ENCODE measurements at places on chromosomes 11 and 22.

DNA sequence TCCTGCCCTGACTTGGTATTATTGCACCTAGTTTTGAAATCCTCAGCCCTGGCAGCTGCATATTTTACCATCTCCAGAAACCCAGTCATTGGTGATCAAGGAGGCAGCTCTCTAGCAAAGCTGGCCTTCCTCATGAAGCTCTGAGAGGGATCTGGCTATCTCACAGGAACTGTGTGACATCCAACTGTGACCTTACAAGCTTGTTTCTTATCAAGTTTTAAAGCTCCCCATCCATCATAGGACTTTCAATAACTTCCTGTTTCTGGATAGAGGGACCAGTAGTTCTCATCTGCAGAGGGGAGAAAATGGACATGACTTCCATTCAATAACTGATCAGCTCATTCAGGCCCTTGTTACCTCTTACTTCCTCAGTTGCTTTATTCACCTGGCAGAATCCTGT lies 18.2 kb downstream of the CALCA start:
- DNase-seq = no peak

DNA sequence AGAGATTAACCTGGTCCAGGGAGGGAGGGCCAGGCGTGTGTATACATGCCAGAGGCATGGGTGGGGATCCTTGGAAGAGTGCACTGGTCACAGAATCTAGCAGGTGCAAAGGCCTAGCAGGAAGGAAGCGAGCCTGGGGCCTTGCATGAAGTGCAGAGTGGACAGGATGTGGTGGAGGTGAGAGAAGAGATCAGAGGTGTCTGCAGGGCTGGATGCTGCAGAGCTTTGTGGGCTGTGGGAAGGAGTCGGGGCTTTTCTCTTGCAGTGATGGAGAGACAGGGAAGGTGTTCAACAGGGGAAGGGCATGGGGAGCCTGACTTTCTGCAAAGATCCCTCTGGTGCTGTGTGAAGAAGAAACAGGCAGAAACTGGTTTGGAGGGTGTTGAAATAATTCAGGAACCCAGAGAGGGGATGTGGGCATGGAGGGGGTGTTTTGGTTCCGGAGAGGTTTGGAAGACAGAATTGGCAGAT lies 2.5 kb upstream of the TPST2 start:
- DNase-seq = no peak

DNA sequence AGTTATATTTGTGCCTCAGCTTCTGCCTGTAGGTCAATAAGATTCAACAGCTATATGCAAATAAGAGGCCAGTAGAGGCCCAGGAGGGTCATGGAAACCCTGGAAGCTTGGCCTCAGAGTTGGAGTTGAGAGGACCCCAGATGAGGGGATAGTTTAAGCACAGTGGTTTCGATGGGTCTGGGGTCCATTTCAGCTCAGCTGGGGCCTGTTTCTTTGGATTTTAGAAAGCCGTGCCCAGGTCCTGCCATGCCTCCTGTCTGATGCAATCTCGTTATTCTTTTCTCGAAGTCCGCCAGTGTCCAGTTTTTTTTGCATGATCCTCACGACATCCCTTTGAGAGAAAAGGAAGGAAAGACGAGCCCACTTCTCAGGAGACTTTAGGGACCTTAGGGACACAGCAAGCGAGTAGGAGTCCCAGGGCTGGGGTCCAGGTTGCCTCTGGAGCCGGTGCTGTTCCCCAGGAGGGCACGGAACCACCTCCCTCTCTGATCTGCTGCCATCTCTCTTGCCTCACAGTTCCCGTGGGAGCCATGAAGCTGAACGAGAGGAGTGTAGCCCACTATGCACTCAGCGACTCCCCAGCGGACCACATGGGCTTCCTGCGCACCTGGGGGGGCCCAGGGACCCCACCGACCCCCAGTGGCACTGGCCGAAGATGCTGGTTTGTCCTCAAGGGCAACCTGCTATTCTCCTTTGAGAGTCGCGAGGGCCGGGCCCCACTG lies 2.6 kb upstream of the SMDT1 start:
- DNase-seq = no peak

GRCh38 chr11:13339195-13340153 lies 61.9 kb downstream of the BMAL1 start:
- DNase-seq = no peak

GRCh38 chr22:30649430-30650007 lies 13.9 kb downstream of the SLC35E4 start:
- peak; percentile 85 for DNase-seq

DNA sequence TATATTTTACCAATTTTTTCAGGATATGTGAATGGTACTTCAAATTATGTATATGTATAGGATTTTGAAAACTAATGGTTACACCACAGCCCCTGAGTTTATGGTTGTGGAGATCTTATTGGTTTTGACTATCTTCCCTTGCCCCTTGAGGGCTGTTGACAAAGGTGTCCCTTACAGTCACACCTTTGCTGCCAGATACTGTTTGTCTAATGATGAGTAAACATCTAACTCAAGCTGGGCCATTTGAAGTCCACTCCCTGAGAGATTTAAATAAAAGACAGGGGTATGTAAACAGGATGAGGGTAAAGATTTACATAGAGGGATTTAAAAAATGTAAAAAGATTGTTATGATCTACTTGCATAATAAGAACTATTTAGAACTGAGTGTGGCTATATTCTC lies 38.9 kb upstream of the LUZP2 start:
- DNase-seq = no peak

DNA sequence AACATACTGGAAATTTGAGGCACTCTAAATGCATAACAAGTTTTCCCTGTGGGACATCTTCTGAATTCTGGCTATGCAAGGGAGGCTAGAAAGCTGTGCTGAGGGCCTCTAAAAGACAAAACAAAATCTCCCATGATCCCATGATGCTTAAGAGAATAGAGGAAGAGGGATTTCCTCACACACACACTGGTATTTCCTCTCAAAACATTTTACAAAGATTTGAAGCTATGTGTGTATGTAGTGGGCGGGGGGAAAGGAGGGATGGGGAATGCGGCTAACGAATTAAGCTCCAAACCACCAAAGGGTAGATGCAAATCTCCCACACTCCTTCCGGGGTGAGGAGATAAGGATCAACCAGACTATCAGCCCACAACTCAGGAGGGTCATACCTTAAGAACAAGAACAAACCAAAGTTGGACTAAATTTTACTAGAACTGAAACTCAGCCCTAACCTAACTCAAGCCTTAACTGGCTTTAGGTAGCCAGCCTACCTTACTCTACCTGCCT lies 6.0 kb downstream of the OR2AT4 start:
- DNase-seq = no peak

DNA sequence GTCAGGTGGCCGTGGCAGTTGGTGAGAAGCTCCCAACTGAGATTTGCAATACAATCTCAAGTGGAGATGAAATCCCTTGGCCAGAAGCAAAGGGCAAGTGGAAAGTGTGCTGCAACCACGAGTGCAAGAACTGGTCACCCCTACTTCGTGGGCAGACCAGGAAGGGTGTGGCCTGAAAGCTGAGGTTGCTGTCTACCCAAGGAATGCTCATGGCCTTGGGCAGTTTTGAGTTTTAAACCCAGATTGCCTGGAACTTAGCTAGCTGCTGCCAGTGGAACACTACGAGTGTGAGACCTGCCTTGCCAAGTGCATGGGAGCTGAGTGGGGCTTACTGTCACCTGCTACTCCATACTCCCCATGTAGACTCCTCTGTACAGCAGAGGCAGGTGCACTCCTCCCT lies 113.3 kb upstream of the FAT3 start:
- DNase-seq = no peak

DNA sequence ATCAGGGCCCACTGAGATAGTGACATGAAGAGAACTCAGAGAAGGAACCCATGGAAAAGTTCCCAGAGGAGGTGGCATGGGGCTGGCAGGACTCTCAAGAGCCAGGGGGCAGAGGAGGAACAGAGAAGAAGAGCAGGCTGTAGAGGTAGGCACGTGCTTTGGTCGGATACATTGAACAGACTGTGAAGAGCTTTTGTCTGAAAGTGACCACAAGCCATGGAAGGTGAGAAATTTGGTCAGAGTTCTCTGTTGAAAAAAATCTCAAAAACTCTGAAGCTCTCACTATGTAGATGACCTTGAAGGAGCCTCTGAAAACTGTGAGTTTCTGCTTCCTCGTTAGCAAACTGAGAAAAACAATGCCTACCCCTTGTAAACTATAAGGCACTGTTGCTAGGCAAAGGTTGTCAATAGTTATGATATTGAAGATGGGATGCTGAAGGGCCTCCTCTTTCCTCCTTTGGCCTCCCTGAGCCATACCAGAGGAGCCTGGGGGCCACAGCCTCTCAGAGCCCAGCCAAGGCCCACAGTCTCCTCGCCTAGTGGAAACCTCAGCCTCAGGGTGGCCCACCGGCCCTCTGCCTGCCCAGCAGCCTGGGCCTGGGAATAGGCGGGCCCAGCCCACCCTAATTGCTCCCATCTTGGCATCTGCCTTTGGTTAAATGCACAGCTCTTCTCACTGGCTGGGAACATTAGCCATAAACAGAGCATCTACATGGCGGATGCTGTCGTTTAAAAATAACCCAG lies 415.7 kb downstream of the SOX6 start:
- no peak for DNase-seq

- DNase-seq = no peak
These were observed 4.8 kb downstream of the KIAA0930 start for GRCh38 chr22:45235851-45236342.

GRCh38 chr22:39364714-39365491 lies 15.1 kb downstream of the SYNGR1 start:
- no peak for DNase-seq

GRCh38 chr22:20232237-20232598 lies 35.9 kb downstream of the RTN4R start:
- no peak for DNase-seq

DNA sequence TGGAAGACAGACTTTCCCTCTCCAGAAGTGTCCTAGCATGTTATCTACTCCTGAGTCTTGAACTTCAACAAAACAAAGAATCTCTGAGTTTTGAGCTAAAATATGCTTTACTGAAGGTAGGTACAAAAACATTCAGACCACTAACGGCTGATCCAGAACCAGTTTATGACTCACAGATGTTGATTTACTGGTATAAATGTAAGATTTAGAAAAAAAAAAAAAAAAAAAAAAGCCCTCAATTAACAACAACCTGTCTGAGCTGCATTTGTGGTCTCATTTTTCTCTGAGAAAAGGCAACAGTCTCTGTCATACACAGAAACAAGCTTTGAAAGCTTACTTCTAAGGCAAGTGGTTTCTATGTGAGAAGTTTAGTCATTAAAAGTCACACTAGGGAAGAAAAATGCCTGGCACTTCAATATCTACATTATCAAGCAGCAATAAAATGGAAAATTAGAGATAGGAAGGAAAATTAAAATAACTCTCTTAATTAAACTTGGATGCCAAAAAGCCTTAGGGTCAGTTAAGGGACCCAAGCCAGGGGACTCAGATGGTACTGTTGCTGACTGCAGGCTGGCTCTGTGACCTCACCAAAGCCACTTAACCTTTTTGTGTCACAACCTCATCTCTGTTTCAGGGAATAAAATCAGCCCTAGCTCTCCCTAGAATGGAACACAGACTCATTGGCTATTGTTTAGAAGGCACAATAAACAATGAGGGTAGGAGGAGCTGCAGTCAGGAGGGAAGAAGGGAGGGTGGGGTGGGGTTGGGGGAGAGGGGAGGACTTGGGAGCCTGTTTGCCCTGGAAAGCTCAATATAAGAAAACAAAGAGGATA lies 61.7 kb downstream of the ETS1 start:
- no peak for DNase-seq

DNA sequence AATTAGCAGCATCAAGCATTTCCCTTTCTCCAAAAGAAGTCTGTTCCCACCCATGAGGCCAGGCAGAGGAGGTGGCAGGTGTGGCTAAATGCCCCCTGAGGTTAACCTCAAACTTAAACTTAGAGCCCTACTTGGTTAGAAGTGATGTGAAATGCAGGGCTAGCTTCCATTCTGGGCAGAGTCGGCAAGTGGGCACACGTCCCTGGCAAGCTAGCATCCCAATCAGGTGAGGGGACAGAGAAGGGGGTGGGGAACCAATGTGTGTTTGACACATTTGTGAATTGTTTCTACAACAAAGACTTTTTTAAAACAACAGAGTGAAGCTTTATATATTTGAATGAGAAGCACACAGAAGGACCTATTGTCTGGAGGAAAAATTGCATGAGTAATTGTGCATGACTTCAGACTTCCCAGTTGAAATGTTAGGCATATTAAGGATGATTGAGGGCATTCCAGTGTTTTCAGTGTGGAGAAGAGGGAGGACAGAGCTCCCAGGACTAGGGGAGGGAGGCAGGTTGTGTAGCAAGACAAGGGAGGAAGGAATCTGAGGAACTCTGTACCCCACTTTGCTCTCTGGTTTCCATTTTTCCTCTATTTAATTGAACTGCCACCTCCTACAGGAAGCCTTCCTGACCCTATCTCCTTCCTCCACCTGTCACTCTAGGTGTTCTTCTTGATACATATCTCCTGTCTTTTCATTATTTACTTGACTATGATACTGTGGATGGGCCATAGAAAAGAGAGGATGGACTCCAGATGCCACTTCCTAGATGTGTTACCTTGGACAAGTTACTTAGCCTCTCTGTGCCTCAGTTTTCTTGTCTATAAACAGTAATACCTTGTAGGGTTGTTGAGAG lies 83.3 kb upstream of the PICALM start:
- DNase-seq = no peak

GRCh38 chr22:28743852-28744251 lies 2.0 kb downstream of the HSCB start:
- DNase-seq = no peak

GRCh38 chr11:8806974-8807373 lies 104.0 kb upstream of the AKIP1 start:
- DNase-seq = no peak

- no peak for DNase-seq
These were observed 108.4 kb downstream of the FAT3 start for GRCh38 chr11:92332986-92333385.

GRCh38 chr11:14891143-14892035 lies 642 bp downstream of the CYP2R1 start:
- DNase-seq = peak; percentile 69

- DNase-seq = no peak
These were observed 61.8 kb downstream of the UBASH3B start for GRCh38 chr11:122717264-122717867.

DNA sequence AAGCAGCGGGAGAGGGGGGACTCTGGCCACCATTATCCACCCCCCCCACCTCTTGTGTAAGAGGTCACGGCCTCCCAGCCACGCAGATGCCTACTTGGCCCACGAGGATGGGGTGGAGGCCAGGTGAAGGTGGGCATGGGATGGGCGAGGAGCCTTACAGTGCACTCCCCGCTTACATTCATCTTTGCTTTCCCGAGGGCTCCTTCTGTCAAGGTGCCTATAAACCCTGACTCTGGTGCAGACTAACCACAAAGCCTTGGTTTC lies 13.1 kb downstream of the NPTXR start:
- no peak for DNase-seq

- DNase-seq = no peak
These were observed 81.6 kb downstream of the ALX4 start for GRCh38 chr11:44228379-44228778.

GRCh38 chr11:33642461-33643166 lies 58.0 kb downstream of the C11orf91 start:
- no peak for DNase-seq
